ENCODE measurements at places on chromosomes 7 and 10.
A peak's percentile ranks its signal among the peaks of the same experiment; 100 is the strongest.

- DNase-seq: no peak
Measured at GRCh38 chr7:14321947-14322346, 332.5 kb upstream of the ETV1 start.

DNA sequence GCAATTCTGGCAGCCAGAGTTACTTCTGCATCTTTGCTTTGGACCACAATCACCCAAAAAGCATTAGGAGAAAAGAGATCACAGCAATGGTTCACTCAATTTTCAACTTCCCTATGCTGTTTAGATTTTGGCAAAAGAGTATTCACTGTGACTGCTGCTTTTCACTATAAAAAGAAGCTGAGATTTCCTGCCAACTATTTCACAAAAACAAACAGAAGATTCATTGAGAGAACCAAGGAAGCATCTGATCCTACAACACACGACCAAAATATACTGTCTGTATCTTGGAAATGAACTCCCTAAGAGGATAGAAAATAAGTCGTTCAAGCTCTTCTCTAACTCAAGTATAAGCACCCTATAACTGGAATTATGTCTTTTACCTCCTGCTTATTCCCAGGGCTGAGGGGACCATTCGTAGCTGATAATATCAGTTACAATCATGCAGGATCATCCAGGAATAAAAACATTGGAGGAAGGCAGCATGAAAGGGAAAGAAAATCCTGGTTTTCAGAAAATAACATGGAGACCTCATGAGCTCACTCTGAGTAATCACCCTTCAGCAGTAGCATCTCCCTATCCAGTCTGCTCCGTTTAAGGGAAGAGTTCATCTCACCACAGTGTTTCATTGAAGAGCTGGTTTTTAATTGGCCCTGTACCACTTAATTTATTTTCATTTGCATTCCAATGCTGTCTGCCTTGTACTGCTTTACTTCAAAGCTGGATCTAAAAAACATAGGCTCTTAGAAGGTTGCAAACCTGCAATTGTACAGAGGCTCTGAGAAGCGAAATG lies 256.2 kb downstream of the PAXIP1 start:
- no peak for DNase-seq

DNA sequence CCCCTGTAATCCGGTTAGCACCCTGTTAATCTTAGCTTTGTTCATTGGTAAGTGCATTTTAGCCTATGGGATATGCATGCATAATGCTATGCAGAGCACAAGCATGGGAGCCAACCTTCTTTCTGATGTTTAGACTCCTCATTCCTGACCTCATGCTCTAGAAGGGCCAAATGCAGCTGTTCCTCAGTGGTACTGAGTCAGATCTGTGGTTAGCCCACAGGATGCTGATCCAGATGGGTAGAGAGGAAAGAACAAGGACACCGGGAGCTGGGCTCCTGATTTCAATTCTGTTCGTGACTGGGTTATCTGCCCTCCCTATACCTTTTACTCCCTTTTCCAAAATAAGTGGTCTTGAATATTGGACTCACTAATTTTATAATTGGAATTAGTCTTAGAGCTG lies 31.7 kb upstream of the C10orf90 start:
- no peak for DNase-seq

GRCh38 chr10:4545062-4545461 lies 280.9 kb upstream of the AKR1E2 start:
- no peak for DNase-seq

- DNase-seq: peak; percentile 48
Measured at GRCh38 chr7:46352004-46352954, 431.2 kb upstream of the IGFBP3 start.

DNA sequence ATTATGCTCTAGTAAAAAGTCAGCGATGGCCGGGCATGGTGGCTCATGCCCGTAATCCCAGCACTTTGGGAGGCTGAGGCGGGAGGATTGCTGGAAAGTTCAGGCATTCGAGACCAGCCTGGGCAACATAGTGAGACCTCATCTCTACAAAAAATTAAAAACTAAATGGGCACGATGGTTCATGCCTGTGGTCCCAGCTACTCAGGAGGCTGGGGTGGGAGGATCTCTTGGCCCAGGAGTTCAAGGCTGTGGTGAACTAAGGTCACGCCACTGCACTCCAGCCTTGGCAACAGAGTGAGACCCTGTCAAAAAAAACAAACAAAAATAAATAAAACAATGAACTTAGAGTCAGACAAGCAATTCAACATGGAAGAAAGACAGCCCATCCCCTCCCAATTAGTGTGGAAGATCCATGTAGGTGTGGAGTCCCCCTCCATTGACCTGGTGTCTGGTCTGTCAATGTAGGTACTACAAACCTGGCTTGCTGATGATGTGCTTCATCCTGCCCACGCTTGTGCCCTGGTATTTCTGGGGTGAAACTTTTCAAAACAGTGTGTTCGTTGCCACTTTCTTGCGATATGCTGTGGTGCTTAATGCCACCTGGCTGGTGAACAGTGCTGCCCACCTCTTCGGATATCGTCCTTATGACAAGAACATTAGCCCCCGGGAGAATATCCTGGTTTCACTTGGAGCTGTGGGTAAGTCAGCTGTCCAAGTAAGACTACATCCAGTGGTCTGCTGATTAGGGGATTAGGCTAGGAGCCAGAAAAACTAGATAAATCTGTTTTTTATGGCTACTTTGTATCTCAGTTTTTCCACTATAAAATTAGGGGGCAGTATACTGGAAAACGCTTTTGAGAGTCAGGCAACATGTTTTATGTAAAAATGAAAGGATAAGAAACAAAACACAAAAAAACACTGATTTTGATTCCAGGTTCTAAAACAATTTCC lies 9.3 kb downstream of the SCD start:
- DNase-seq: no peak

GRCh38 chr7:124191030-124191429 lies 158.2 kb upstream of the TMEM229A start:
- no peak for DNase-seq

DNA sequence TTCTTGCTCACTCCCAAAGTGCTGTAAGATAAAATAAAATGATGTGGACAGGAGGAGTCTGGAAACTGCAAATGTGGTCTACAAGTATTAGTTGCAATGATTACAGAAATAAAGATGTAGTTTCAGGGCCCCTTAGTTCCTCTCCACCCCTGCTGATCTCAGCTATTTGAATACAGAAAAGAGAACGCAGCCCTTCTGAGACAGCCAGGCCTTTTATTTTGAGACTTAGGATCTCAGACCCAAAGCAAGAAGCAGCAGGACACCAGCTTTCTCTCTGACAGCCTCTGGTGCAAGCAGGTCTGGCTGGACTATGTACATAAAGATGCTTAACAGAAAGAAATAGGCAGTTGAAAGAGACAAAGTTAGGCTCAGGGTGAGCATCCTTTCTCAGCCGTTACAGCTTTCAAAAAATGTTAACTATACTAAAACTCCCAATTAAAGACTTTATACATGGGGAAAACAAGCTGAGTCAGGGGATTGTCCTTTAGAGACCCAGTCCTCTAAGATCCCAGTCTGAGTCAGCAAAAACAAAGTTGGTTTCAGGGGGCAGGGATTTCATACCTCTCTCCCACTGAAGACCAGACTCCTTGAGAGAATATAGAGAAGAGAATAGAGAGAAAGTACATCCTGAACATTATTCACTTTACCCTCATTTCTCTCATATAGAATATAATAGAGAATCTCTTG lies 220.4 kb downstream of the TMEM178B start:
- DNase-seq: no peak

DNA sequence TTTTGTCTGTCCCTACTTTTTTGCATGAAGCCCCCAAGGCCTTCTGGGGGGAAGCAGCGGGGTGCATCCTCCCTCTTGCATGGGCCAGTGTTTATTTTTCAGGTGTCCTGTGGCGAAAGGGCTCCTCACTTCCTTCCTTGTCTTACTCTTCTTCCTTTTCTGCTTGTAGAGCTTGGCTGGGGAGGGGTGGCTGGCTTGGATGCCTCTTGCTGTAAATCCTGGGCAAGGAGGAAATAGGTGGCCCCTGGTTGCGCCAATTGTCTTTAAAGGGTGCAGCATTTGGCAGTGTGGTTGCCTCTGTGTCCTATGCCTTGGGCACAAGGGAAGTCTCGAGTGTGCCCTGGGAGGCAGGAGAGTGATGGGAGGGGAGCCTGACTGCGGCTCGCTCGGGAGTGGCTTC lies 95.0 kb downstream of the SH2D4B start:
- no peak for DNase-seq

DNA sequence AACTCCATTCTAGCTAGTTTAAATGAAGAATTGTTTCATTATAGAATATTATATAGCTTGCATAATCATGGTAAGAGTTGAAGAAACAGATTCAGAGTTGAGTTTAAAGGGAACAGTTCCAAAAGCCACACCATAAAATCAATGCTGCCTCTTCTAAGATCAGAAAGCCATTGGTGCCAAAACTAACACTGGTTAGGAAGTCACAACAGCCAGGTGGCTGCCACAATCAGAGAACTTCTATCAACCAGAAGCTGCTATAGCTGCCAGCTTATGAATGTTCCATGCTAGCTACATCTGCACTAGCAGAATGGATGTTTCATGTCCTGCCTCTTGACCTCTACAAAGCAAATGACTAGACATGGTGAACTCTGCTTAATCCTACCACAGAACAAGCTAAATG lies 583.1 kb upstream of the LRRN3 start:
- no peak for DNase-seq

- DNase-seq: no peak
Measured at GRCh38 chr10:19570991-19571390, 245.2 kb upstream of the PLXDC2 start.

- no peak for DNase-seq
Measured at GRCh38 chr10:120605410-120605809, 148.4 kb downstream of the PLPP4 start.

- DNase-seq: peak; percentile 73
Measured at GRCh38 chr7:39720586-39720985, 97.2 kb downstream of the RALA start.

DNA sequence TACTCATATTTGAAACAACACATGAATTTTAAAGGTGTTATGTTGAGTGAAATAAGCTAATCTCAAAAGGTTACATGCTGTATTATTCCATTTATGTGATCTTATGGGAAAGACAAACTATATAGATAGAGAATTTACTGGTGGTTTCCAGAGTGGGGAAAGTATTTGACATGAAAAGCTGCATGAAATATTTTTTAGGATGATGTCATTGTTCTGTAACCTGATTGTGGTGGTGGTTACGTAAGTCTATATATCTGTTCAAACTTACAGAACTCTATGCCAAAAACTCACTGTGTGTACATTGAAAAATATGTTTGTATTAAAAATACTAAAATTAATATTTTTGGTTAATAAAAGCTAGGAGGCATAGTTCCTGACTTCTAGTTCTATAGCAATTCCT lies 453.0 kb downstream of the SORCS3 start:
- DNase-seq: no peak

DNA sequence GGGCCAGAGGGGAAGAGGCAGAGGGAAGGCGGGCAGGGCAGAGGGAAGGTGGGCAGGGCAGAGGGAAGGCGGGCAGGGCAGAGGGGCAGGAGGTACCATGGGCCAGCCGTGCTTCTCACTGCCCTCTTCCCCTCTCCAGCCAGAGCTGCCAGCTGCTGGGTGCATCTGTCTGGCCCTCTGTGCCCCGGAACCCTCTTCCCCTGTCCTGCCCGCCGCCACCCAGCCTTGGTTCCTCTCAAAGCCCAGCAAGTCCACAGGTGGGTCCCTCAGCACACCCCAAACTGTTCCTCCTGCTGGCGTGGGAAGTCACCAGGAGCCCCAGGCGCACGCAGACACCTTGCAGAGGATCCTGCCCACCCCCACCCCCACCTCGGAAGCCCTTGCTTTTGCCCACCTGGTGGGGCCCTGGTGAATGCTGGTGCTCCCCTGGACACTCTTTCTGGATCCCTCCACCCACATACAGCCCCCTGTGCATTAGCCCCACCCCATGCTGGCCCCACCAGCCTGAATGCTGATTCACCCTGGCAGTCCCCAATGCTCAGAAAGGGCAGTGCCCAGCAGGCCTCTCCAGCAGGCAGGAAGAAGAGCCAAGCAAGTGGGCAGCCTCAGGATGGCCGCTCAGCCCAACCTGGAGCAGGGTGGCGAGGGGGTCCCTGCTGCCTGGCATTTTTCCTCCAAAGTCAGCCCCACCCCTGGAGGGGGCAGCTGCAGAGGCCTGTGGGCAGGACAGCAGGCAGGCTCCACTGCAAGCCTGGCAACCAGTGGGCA lies 1.9 kb upstream of the PWWP2B start:
- DNase-seq: no peak
